Nucleus accumbens (tissue), 56 donors: ENCODE measurements at places on chromosomes 16 and 17.
A peak's percentile ranks its signal among the peaks of the same experiment; 100 is the strongest.

- no peak for DNase-seq
Measured at GRCh38 chr17:47735536-47736011, 2.5 kb downstream of the TBX21 start.

- DNase-seq, result no peak
Measured at GRCh38 chr16:66801320-66802105, at the start of gene TERB1. Gene TERB1 (minus strand): TSS chr16:66801584. CDS start chr16:66796798, 4,786 bp downstream.

GRCh38 chr17:41910701-41911391 lies 7.9 kb downstream of the ACLY start:
- DNase-seq, result no peak

DNA sequence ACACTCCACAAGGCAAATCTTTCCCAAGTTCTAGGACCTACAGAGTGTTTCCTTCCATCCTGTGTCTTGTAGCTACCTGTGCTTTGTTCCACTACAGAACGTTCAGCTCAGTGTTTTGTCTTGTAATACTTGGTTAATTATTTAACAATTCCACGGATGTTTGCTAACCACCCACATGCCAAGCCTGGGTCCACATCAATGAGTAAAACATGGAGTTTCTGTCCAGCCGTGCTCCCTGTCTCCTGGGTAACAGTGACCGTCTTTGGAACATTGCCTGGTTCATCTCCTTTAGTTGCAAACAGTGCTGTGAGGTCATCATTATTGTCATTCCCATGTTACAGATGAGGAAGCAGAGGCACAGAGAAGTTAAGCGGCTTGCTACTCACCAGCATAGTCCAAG lies 41.3 kb downstream of the IRF8 start:
- no peak for DNase-seq

DNA sequence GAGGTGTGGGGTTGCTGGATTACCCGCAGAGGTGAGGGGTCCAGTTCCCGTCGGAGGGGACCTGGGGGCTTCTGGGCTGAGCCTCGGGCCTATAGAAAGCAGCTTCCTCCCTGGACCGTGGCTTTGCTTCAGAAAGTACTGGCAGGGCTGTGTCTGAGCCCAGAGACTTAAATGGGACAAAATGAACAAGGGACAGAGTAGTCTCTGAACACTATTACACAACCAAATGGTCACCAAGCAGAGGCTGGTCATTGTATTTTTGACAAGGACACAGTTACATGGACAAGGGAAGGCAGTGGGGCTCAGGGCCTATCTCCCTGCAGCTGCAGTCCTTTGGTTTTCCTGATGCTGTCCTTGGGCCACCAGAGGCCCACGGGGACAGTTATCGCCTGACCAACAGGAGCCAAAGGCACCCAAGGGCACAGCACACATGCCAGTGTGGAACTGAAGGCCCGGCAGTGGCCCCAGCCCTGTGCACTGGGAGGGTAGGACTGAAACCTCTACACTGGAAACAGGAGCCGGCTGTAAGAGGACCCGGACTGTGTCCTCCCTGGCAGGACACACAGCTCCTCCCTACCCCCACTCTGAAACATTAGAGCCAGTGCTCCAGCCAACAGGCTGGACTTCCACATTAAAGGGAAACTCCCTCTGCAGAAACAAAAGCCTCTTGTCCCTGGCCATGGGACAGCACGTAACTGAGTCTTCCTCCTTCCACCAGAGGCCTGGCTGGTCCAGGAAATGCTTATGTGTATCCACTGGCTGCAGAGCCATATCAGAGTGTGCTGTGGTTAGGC lies 26.0 kb upstream of the ERN1 start:
- DNase-seq, result peak; percentile 80

GRCh38 chr16:57279780-57280638 lies 4.5 kb downstream of the PLLP start:
- no peak for DNase-seq
